ENCODE measurements at places on chromosomes 7 and 10.

DNA sequence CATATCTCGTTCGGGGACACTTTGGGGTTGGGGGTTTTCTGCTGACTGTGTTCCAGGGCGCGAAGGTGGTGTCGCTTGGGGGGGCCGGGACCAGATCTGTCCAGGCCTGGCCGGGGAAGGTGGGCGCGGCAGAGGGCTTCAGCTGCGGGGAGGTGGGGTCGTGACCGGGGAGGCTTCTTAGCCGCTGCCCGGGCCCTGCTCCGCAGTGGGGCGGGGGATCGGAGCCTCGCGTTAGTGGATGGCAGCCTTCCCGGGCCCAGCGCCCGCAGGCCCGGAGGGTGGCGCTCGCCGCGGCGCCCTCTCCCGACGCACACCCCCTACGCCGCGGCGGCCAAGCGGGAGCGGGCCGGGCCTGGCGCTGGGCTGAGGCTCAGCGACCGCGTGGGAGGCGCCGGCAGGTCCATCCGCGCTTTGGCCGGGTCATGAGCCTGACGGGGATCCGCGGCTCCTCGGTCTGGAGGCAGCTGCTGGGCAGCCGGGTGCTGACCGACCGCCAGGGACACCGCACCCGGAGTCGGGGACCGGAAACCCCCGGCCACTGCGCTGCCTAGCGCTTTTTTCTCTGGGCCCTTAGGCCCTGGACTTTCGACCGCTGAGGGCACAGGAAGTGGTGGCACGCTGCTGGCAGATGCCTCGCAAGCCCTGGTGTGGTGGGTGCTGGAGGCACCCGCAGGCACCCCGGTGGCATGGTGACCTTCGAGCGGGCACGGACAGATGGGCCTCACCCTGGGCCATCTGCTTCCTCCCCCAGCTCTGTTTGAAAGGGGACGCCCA, 1.2 kb downstream of the AGAP3 start:
- no peak for DNase-seq

DNA sequence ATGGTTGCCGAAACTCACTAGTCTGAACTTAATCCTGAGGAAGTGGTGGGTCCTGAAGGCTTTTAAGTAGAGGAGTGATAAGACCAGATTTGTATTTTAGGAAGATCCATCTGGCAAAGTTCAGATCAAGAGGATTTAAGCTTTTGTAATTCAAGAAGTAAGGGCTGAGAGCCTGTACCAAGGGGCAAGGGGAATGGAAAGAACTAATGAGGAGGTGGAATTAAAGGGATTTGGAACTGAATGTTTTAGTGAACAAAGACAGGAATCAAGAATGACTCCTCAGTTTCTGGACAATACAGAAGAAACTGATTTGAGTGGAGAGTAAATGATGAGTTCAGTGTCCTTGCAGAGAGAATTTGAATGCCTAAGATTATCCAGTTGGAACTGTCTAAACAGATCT, 249.0 kb downstream of the C7orf25 start:
- no peak for DNase-seq

GRCh38 chr10:22381262-22381661, 36.0 kb downstream of the SPAG6 start:
- DNase-seq = no peak

DNA sequence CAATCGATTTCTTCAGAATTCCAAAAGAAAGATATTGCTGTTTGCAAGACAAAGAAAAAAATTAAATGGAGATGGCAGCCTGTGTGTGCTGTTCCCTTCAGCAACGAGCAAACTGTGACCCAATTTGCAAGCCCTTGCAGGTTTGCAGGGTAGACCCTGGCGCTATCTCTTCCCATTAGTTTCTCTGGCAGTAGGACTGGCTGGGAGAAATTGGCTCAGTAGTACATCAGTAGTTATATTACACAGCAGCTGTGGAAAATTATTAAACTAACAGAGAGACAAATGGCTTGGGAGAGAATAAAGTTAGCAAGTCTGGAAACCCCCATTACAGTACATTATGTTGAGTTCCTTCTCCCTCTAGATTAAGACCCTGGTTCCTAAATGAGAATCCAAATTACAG, 116.4 kb upstream of the ITGB1 start:
- no peak for DNase-seq

DNA sequence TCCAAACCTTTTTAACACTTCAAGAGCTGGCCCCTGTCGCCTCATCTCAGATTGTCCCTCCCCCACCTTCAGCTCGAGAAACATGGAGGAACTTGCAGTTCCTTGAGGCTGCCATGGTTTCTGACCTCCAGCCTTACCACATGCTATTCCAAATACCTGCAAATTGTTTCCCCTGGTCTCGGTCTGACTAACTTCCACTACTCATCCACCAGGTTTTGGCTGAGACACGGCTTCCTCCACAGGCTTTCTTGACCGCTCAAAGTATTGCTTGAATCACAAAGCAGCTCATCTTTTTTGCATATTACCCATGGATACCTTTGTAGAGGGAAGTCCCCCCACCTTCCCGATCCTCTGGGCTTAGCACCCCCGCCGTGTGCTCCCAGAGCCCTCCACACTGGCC, 5.2 kb upstream of the SAMD8 start:
- DNase-seq = no peak

DNA sequence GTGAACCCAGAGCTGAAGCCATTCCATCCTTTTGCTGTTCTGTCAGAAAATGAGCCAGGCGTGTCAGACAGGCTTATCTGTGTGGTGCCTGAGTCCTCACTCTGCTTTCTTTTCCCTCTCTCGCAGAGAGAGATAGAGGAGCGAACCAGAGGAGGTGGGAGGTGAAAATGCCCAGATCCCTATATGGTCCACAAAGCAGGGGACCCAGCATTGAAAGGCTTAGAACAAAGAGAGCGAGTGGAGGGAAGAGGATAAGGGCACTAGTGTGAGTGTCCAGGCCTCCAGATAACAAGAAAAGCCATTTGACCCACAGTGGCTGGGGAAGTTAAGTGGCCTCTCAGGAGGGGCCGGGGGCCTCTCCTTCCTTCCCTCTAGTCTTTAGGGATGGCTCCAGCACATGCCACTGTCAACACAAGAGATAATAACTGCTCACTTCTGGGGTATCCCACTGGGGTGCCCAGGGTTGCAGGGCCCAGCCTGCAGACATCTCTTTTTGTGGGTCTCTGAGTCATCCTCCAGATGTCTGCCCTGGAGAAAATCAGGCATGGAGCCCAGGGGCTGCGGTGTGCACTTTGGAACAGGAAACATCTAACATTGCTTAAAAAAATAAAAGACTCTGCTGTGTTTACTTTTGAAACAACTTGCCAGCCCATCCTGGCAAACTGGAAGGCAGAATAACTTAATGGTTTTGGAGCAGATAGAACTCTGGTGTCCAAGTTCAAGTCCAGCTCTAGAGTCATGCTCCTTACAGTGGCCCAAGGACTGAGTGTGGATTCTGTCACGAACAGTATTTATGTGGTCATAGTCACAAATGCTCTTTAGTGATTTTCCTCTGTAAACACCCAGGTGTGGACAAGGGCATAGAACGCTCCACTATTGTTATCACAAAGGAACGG, 189.5 kb downstream of the CXCL12 start:
- DNase-seq = peak; percentile 80

DNA sequence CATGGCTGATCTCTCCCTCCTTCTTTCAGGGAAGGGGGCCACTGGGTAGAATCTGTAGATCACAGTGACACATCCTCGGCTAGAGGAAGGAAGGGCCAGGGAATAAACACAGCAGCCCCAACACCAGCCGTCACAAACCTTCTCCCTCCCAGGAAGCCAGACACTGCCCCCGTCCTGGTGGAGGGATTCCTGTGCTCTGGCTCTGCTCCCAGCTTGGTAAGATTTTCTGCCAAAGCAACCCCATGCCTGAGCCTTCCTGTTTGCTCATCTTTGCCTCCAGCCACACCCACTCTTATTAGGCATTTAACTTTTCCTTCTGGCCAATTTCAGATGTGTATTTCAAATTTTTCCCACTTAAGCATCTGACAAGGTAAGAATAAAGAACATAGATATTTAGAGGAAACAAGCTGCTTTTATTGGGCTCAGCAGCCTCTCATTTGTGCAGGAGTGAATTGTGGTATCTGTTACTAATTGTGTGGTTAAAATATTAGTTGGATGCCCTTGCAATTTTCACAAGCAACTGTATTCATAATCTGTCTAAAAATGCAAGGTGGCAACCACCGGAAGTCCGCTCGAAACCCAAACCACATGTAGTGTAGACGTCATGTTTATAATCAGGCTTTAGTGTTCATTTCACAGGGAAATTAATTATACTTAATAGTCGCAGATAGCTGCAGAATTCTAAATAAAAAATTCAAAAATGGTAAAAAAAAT, 13.2 kb upstream of the NPS start:
- no peak for DNase-seq

DNA sequence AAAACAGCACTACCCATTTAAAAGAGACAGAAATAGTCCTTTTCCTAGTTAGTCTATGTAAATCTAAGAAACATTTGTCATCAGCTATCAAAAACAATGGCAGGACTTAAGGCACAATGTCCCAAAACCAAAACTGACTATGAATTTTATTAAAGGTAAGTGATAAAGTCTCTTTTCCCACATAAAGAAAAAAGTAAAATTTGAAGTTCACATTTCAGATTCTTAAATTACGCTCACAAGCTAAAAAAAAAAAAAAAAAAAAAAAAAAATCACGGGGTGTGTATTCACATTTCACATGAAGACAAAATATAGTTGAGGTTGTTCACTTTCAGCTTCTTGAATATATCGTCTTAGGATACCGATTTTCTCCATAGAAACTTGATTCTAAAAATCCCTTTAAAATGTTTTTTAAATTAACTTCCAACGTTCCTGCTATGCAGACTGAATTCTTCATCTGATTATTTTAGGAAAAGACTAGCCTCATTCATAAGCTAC, 1.6 kb downstream of the P4HA1 start:
- no peak for DNase-seq

GRCh38 chr10:131157899-131158298, 153.6 kb downstream of the TCERG1L start:
- no peak for DNase-seq

DNA sequence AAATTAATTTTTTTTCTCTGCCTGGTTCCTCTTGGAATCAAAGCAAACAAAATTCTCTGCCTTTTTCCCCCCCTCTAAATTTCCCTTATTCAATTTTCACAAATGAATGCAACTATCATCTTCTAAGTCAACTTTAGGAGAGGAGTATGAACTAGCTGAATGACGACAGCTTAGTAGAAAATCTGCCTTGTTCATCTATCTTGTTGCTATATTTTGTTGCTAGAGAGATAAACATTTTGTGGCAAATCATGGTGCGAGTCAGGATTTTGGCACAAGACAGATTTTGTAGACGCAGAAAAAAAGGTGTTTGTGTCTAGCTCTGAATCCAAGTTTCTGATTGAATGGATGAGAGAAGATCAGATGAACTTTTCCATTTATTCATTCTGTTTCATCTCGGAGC, 81.0 kb upstream of the FZD8 start:
- no peak for DNase-seq

DNA sequence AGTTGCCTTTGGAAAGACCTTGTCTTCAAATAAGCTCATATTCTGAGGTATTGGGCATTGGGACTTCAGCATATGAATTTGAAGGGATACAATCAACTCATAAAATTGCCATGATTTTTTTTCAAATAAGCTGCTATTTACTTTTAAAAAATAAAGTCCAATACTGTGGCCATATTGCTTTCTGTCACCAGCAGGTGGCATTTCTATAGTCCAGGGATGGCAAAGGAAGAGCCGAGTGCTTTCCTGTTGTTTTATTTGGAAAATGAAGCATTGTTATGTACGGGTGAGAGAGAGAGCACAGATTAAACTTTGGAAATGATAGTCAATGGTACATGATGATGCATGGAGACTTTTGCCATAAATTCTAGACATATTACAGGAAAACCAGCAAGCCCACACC, 104.1 kb upstream of the DPP6 start:
- DNase-seq = no peak

GRCh38 chr10:60726257-60726656, 52.0 kb upstream of the CDK1 start:
- no peak for DNase-seq

DNA sequence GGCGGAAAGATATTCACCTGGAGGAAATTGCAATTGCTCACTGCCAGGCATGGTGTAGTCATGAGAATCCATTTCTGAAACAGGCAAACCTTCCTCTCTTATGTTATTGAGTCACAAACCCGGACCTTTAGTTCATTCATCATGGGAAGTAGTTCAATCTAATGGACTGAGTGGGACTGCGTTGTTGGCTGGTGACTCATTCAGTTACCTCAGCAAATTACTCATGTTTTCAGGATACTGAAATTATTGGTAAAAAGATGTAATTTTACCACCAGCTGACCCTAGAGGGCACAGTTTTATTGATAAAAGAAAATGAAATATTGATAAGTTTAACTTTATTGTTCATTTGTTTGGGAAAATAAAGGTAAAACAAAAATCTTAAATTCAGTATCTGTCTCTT, 1194.4 kb upstream of the SORCS1 start:
- DNase-seq = peak; percentile 83

DNA sequence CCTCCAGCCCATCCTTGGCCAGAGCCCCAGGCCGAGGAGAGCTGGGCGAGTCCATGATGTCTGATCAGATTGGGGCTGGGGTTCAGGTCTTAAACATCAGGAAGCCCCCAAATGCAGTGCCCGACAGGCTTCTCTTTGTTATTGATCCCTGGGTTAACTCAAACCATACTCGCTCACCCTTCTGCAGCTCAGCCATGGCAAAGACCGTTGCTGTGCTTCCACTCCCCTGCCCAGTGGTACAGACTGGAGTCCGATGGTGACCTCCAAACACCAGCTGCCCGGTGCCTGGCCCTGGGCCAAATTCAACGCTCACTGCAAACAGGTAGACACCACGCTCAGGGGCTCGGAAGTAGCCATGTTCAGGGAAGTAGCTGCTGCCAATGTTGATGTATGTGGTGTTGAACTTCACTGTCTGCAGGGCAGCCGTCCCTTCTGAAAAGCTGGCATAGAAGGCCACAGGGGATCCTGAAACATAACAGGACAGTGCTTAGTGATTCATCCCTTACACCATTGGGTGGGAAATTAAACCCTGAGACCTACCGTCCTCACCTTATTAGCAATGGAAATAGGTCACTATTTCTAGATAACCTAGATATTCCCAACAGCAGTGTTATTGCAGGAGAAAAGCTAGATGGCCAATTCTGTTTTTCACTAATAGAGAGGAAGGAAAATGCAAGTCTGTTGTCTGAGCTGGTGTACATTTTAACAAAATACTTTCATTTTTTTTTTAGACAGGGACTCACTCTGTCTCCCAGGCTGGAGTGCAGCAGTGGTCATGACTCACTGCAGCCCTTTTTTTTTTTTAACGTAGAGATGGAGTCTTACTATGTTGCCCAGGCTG, 20.5 kb downstream of the MMRN2 start:
- DNase-seq = no peak

DNA sequence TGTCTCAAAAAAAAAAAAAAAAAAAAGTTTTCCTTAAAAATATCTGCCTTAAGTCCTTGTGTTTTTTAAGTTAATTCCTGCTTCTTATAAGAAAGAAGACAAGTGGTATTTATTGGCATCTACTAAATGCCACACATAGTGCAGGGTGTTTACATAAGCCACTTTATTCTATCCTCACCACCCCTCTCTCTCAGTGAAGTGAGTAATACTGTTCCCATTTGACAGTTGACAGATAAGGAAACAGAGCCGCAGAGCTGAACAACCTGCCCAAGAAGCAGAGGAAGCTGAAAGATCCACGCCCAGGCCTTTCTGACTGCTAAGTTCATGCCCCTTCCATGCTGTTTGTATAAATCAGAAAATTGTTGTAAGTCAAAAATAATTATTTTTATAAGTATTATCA, 54.1 kb downstream of the ABLIM1 start:
- no peak for DNase-seq

- no peak for DNase-seq
These were observed 37.2 kb downstream of the HEPACAM2 start for GRCh38 chr7:93188870-93189634.

Measured in fibroblast of skin of left biceps (primary cell).